HepG2 (cell line): ENCODE measurements at places on chromosomes 4 and X. TPM values are rescaled to one million over a fixed set of nuclear protein-coding genes. Genes with fewer than 3 reads are reported as not detected.

DNA sequence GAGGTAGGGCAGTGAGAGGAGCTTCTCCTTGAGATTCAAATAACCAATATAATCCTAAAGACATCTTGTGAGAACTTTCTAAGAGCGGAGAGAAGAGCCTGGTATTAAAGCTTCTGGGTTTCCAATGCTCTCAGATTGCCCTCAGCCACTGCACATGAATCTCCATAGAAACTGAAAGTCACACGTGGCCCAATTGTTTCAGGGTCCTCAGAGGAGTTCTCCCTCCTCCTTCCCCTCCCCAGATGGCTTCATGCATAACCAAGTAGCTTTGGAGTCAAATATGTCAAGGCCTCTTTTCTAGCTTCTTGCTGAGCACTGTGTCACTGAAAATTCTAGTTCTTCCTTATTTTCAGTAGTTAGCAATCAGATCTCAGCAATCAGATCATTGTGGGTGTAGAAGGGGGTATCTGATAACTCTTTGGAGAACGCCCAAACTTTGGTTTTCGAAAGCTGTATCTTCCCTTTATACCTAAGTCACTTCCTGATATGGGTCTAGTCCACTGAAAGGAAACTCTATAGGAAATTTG, 2.2 kb downstream of the BTK start:
- DNase-seq: no peak

DNA sequence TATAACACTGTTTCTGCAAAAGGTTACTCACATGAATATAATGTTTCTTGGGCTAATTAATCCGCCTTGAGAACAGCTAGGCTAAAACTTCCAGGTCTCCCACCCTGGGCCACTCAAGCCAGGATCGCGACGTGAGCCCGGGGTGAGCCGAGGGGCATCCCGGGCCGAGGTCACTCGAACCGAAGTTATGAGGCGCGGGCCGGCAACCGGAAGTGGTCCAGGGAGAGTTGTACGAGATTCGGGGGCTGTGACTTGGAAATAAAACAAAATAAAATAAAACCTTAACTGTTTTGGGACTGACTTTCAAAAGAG, 317 bp downstream of the CMC4 start:
- no peak for DNase-seq

The PNMA6F gene
- total RNA-seq: not detected in 2 replicates

DNA sequence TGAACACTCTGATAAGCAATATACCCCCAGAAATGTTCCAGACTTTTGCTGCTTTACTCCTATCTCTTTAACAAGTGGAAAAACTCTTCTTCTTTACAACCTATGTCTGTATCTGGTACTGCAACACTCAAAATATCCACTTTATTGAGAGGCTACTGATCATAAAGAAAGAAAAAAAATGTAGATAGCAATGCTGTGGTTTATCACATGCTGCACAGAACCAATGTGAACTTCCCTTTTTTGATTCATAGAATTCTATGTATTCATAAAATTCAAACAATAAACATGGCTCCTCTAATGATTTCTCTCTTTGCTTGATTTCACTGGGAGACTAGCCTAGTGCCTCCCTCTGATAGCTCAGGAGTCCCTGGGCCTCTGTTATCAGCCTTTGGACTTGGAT, 223.5 kb downstream of the ZNF674 start:
- no peak for DNase-seq

The ZIC3 gene
- not detected in 2 replicates for total RNA-seq

The LUZP4 gene
- total RNA-seq: not detected in 2 replicates

The MAGEC2 gene
- not detected in 2 replicates for total RNA-seq

DNA sequence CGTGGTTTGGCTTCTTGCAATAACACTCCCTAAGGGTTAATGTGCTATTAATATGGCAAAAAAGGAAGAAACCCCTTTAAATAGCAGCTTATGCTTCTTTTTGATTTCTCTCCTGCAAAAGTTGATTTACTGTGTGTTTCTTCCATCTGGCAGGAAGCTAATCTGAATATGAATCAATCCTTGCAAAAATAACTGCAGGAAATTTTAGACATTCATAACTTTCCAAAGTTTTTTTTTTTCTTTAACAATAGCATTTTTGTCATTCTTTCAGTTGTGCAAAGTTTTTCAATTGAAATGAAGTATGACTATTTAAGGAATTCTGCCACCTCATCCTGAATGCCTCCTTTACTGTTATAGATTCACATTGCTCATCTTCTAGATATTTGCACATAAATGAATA, 115.6 kb downstream of the SPANXA1 start:
- no peak for DNase-seq
